ENCODE measurements at places on chromosomes 16 and 17.

GRCh38 chr16:31355431-31356100 lies 590 bp downstream of the ITGAX start:
- H3K27ac ChIP-seq: no peak overlapping the region
- DNase-seq: no peak
- H3K4me3 ChIP-seq: no peak overlapping the region
- no peaks in the 10 kb centered on the region for H3K36me3 ChIP-seq
- no peaks in the 10 kb centered on the region for H3K4me1 ChIP-seq

- no peak for DNase-seq
- H3K27ac ChIP-seq: peak overlapping the region; percentile 82
- no peak overlapping the region for H3K4me3 ChIP-seq
- no peaks in the 10 kb centered on the region for H3K27me3 ChIP-seq
- H3K36me3 ChIP-seq: no peaks in the 10 kb centered on the region
Observed at GRCh38 chr16:17368951-17369350, 101.8 kb downstream of the XYLT1 start.

DNA sequence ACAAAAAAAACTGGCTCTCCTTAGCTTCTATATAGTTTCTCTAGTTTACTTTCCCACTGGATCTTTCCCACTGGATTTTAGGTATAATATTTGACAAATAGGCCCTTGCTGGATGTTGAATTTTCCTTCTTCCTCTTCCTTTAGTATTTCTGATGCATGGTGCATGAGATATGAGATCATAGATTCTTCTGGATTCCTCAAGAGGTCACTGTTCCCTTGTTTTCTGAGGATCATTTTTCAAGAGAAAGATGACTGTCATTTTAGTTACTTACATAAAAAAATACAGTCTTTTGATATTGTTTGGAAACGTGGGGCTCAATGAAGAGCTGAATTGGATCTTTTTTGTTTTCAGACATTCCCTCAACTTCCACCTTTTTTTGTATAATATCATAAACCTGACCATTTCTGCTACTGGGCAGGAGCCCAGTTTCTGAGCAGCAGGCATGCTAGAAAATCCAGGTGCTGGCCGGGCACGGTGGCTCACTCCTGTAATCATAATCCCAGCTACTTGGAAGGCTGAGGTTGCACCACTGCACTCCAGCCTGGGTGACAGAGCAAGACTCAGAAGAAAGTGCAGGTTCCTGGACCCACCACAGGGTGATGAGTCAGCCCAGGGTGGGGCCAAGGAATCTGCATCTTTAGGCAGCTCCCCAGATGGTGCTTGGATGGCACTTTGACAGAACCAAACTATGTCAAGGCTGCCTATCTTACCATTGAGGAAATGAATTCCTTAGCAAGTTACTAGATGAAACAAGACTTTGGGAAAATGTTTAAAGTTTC lies 70.3 kb downstream of the SDR42E1 start:
- no peak for DNase-seq
- no peaks in the 10 kb centered on the region for H3K27me3 ChIP-seq
- H3K4me3 ChIP-seq: no peak overlapping the region
- H3K36me3 ChIP-seq: no peaks in the 10 kb centered on the region
- no peak overlapping the region for H3K27ac ChIP-seq

DNA sequence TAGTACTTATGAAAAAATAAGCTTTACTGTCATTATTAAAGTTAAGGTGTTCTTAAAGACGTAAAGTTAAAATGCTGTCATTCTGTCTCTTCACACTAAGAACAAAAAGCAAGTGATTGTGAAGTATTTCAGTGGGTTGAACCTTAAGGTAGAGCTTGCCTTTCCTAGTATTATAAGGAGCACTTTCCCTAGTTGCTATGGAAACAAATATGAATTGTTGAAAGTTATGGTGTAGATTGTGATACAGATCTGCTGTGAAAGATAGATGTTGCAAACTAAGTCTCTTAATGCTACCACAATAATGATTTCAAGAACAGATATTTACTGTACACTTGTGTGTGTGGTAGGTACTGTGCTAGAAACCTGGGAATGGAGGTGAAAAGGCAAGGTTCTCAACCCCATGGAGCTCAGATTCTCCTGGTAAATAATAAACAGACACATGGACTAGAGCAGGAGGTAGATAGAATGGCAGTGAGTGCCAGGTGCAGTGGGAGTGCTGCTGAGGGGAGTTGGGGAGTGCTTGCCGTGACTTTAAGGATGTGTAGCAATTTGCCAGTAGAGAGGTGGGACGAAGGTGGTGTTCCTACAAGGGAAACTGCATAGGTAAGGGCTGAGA lies 34.7 kb downstream of the MRTFB start:
- no peak overlapping the region for H3K4me3 ChIP-seq
- peaks cover 25% of the 10 kb centered on the region for H3K4me1 ChIP-seq
- H3K36me3 ChIP-seq: no peaks in the 10 kb centered on the region
- no peak for DNase-seq

DNA sequence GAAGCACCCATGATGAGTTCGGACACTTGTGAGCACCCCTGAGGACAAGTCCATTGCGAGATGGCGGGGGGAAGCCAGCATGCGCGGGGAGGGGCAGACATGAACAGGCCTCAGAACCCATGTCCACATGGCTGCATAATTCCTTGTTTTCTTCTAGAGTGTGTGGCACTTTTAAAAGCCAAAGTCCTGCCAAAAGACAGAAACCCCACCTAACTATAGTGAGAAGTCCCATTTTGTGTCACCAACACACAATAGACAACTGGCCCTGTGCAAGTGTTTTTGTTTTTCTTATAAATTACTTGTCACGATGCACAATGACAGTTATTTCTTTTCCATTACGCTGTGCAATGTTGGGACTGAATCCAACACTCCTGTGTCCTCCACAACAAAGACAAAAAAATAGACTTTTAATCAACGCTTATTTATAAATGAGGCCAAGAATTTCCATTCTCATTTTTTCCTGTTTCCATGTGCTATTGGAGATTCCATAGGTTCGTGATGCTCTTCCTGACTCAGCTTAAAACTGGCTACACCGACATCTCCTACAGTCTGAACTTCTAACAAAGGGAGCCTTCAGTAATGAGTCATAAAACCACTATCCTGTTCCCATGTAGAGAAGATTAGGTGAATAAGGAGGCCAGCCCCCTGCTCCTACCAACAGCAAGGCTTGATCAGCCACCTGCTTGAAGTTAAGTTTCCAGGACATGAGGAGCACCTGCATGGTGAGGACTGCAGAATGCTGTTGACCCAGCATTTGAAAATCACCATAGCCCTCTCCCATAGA lies 98.9 kb downstream of the ZNF423 start:
- peaks cover 14% of the 10 kb centered on the region for H3K4me1 ChIP-seq
- H3K4me3 ChIP-seq: no peak overlapping the region
- no peak for DNase-seq
- no peak overlapping the region for H3K27ac ChIP-seq
- no peaks in the 10 kb centered on the region for H3K27me3 ChIP-seq
- no peaks in the 10 kb centered on the region for H3K36me3 ChIP-seq

DNA sequence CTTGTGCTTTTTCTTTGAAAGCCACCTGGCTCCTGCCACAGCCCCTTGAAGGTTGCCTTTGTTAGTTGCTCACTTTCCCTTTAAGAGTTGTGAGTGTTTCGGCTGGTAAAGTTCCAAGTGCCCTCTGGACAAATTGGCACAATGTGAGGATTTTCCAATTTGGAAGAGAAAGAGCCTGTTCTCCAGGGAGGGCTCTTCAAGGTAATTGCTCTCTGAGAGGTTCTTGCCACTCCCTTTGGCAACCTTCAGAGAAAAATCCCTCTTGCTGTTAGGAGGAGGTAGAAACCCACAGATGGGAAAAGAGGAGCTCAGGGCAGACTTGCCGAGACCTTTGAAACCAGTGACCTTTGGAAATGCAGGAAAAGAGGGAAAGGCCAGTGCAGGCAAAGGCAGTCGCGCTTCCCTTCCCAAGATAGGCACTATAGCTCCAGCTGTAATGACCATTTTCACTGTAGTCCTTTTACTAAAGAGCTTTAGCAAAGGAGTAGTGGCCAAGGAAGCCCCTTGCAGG lies 49.0 kb upstream of the AKAP1 start:
- no peaks in the 10 kb centered on the region for H3K36me3 ChIP-seq
- H3K4me3 ChIP-seq: no peak overlapping the region
- DNase-seq: no peak
- peak overlapping the region; percentile 10 for H3K27ac ChIP-seq
- H3K4me1 ChIP-seq: peaks cover 19% of the 10 kb centered on the region

DNA sequence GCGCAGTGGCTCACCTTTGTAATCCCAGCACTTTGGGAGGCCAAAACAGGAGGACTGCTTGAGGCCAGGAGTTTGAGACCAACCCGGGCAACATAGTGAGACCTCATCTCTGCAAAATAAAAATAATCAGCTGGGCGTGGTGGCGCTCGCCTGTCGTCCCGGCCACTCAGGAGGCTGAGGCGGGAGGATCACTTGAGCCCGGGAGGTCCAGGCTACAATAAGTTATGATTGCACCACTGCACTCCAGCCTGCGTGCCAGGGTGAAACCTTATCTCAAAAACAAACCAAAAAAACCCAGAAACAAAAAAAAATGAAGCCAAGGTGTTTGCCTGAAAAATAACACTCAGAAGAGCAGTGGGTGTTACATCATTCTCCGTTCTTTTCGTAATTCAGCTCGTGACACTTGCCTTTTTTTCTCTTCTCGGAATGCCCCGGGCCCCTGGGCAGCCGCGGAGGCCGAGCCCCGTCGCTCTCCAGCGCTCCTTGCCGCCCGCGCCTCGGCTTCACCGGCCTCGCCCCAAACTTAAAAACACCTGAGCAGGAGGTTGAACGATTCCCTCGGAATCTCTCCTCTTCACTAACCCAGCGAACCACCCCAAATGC lies 17.0 kb downstream of the PRCD start:
- no peaks in the 10 kb centered on the region for H3K27me3 ChIP-seq
- peak overlapping the region; percentile 75 for H3K4me3 ChIP-seq
- H3K36me3 ChIP-seq: peaks cover 6% of the 10 kb centered on the region
- H3K27ac ChIP-seq: peak overlapping the region; percentile 87
- DNase-seq: no peak
- peaks cover 38% of the 10 kb centered on the region for H3K4me1 ChIP-seq

DNA sequence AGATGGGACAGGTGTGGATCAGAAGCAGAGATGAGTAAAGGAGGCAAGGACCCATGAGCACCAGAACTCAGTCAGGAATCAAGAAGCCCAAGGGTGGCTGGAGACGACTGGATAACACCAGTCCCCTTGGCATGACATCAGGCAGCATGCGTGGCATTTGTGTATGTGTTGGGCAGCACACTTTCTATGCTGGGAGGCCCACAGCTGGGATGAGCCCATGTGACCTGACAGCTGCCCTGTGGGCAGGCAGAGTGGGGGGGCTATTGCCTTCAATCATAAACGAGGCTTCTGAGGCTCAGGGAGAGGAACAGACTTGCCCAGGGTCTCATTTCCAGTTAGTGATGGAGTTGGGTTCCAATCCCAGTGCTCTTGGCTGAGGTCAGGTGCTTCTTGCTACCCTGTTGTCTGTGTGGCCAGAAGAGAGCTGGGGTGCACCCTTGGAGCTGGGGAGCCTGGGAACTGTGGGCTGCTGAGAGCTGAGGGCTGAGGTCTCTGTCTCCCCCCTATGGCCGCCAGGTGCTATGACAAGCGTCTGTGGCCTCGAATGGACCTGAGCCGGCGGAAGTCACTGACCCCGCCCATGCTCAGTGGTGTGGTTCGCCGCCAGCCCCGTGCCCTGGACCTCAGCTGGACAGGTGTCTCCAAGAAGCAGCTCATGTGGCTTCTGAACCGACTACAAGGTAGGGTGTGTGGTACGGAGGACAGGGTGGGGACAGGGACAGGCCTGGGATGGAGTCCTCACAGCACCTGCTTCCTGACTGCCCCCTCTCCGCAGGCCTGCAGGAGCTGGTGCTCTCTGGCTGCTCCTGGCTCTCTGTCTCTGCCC lies 7.1 kb upstream of the ORAI3 start:
- H3K4me1 ChIP-seq: peaks cover 14% of the 10 kb centered on the region
- H3K36me3 ChIP-seq: no peaks in the 10 kb centered on the region
- no peak overlapping the region for H3K27ac ChIP-seq
- no peaks in the 10 kb centered on the region for H3K27me3 ChIP-seq

DNA sequence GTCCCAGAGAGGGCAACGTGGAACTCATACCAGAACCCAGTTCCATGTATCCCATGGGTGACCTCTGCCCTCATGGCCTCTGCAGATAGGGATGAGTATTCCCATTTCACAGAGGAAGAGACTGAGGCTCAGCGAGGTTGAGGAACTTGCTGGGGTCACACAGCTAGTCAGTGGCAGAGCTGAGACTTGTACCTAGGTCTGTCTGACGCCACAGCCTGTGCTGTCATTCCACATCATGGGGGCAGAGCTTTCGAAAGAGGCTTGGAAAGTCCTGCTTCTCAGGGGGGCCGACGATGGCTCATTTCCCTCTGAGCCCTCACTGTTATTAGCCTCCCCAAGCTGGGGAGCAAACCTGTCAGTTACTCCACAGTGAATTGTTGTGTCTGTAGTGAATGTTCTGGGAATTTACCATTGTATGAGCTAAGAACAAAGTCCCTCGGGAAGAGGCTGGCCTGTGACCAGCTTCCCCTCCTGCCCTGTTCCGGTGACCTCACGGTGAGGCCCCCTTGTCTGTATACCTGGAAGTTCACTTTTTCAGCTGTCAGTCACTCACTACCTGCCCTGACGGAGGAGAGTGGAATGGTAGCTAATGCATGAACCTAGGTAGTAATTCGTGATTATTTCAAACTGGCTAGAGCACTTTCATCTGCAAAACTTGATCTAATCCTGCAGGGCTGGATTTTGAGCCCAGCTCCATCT lies 8.9 kb downstream of the METTL22 start:
- H3K27ac ChIP-seq: no peak overlapping the region
- DNase-seq: no peak
- no peaks in the 10 kb centered on the region for H3K27me3 ChIP-seq
- H3K4me3 ChIP-seq: no peak overlapping the region
- no peaks in the 10 kb centered on the region for H3K4me1 ChIP-seq

Measured in tibial nerve (tissue), 4 donors.